Muscle of back (tissue), 13 donors: ENCODE measurements at places on chromosomes 3 and 15. TPM values are rescaled to one million over a fixed set of nuclear protein-coding genes. Genes with fewer than 3 reads are reported as not detected.
A peak's percentile ranks its signal among the peaks of the same experiment; 100 is the strongest.

GRCh38 chr15:68693071-68693470 is 114.3 kb downstream of the CORO2B start:
- no peak for DNase-seq

DNA sequence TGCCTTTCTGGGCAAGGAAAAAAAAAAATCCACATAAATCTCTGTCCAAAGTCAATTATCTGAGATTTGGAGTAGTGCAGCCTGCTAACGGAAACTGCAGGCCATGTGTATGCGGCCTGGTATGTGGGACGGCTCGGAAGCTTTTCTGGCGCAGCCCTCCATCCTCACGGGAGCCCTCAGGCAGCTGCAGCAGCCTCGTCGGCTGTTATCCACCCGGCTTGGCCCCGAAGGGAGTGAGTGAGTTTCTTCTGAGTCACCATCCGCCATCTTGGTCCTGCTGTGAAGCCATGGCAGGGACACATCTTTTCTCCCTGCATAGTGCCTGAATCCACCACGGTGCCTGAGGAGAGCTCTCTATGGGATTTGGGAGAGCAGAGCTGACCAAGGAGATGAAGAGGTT is 62.8 kb downstream of the POLR2M start:
- peak; percentile 82 for DNase-seq

GRCh38 chr15:62779036-62779770 is 263.3 kb upstream of the TPM1 start:
- DNase-seq: no peak

DNA sequence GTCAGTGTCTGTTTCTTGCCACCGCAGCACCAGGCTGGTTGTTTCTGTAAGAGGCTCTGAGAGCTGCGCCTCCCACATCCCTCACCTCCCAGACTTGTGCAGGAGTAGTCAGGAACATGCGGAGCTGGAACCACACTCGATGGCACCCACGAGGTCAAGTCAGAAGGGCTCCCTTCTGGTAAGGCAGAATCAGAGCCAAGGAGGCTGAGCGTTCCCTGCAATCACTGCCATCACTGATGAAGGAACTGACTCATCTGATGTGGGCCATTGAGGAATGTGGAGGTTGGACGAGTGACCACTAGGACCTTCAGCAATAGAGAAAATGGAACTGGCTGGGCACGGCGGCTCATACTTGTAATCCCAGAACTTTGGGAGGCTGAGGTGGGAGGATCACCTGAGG is 35.7 kb upstream of the BLM start:
- no peak for DNase-seq

DNA sequence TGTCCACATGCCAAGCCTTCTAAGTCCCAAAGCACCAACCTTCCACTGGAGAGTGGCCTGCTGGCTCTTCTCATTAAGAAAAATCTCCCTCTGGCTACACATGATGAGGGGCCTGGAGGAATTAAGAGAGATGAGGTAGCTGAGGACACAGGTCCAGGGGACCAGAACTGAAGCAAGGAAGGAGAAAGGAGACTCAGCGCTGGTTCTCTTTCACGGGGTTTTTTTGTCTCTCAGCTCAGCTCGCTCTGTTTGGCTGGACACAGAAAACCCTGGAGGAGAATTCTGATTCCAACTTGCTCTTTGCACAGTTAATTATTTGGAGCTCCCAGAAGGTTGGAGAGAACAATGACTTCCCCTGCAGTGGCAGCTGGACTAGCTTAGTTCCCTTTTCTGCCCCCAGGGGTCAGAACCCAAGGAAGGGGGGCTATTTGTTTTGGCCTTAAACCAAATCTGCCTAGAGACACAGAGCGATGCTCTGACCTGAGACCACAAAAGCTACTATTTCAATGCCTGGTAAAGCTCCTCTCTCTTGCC is 507.6 kb downstream of the FHIT start:
- DNase-seq: peak; percentile 44

The LRRN1 gene
- 75.2 TPM for polyA plus RNA-seq

DNA sequence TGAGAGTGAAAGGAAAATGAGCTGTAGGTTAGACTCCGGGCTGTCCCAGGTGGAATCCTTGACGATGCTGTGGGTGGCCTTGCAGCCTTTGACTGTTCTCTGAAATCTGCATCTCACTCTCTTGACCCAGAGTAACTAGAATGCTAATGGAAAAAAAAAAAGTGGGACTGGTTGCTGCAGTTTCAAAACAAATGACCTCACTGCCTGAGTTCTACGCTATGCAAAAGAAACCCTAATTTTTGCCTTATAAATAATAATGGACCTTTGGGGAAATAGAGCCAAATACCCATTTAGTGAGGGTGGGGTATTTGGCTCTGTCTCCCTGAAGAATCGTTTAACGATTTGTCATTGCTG is 309.7 kb upstream of the C2CD4B start:
- DNase-seq: no peak

GRCh38 chr15:57156210-57156884 is 220.0 kb upstream of the CGNL1 start:
- DNase-seq: no peak

- DNase-seq: no peak
These were observed 396.6 kb downstream of the SOX2 start for GRCh38 chr3:182108371-182108770.

DNA sequence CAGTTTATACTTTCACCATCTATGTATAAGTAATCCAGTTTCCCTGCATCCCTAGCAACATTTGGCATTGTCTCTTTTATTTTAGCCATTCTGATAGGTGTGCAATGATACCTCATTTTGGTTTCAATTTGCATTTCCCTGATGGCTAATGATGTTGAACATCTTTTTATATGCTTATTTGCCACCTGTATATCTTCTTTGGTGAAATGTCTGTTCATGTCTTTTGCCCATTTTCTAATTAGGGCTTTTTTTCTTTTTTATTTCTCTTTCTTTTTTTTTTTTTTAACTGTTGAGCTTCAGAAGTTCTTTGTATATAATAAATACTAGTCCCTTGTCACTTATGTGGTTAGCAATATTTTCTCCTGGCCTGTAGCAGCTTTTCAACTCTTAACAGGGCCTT is 68.9 kb downstream of the TM2D3 start:
- DNase-seq: no peak

- no peak for DNase-seq
These were observed 9.0 kb downstream of the CCK start for GRCh38 chr3:42257007-42257406.

The ROPN1 gene
- polyA plus RNA-seq: not detected

DNA sequence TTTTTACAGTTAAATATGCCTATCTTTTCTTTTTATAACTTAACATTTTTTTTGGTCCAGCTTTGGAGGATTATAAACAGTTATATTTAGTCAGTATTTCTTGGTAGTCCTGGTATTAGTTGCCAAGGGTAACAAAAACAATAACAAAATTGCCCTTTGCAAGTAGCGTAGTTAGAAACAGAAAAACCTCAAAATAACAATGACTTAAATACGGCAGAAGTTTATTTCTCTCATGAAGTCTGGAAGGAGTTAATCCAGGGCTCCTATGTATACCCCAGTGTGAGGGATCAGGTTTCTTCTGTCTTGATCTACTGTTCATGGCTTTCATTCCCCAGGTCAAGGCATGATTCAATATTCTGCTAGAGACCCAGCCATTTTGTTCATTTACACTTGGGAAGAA is 14.1 kb upstream of the MYH15 start:
- peak; percentile 13 for DNase-seq

DNA sequence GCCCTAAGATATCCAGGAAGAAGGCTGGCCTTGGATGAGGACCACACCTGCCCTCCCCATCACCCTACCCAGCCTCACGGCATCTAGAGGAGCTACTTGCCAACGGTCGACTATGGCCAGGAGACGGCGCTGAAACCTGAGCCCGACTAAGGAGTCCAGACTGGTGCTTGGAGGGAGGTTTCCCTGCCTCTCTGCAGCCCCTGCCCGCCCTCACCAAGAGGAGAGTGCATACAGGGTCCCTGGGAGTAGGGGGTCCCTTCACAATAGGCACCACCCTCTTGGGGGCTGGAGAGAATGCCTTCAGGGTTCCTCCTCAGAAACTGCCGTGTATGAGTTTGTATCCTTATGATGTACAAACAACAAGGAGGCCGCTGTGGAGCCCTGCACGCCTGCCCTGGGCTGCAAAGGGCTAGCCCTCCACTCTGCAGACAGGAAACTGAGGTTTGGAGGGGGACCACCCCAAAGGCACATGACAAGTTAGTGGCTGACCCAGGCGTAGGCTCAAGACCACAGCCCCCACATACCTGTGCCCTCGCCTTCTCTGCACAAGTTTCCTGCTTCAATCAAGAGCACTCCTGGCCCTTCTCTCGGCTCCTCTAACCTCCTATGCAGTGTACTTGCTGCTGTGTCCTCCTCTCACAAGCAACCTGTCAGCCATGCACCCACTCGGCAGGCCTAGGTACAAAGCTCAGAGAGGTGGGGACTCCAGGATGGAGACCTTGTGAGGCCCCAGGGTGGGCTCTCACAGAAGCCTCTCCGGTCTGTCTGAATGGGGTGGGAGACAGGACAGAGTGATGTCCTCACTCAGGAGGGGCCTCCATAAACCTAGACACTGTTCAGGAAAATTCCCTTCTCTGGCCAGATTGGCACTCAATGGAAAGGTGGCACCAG is 7.4 kb downstream of the KLF15 start:
- DNase-seq: no peak

The BMF gene
- 13.0 TPM for polyA plus RNA-seq

GRCh38 chr3:59256230-59256629 is 206.4 kb upstream of the CFAP20DC start:
- no peak for DNase-seq

DNA sequence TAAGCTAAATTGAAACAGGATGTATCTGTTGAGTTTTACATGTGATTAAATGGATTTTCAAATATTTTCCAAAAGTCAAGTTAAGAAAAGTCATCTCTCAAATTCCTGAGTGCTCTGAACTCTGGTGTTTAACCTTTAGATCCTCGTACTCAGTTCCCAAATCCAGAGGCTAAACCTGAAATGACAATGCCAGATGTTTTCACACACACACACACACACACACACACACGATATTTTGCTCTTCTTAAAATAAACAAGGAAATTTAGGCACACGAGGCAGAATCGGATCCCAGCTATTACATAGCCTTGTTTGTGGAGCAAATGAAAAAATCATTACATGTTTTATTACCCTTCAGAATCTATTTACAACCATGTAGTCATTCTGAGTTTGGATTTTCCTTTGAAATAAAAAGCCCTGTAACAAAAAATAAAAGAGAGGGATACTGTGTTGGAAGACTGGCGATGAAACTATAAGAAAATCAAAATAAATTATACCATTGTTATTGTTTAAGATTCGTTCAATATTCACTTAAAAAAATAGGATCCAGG is 20.6 kb upstream of the UBE2E1 start:
- peak; percentile 52 for DNase-seq

GRCh38 chr3:45215466-45215865 is 10.6 kb downstream of the TMEM158 start:
- no peak for DNase-seq

DNA sequence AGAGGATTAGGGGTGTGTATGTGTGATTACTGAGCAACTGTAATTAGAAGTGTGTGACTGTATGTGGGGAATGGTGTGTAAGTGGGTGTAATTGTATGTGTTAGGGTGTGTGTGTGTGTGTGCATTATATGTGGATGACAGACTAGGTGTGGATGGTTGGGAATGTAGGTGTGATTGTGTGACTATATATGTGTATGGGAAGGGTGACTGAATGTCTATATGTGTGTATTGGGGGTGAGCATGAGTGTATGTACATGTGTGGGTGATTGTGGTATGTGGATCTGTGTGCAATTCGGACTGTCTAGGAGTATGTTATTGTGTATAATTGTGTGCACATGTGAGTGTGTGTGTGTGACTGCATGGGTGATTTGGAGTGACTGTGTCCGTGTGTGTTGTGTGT is 43.2 kb upstream of the SMAD6 start:
- DNase-seq: no peak

GRCh38 chr3:186871403-186871924 is 29.0 kb downstream of the ADIPOQ start:
- no peak for DNase-seq

The NUDT16 gene
- polyA plus RNA-seq: 23.7 TPM

GRCh38 chr3:12396471-12396870 is 87.8 kb upstream of the TSEN2 start:
- no peak for DNase-seq

- DNase-seq: no peak
These were observed 22.7 kb upstream of the NIPA2 start for GRCh38 chr15:22815766-22816165.

GRCh38 chr3:24589931-24590880 is 95.6 kb upstream of the THRB start:
- DNase-seq: peak; percentile 88

DNA sequence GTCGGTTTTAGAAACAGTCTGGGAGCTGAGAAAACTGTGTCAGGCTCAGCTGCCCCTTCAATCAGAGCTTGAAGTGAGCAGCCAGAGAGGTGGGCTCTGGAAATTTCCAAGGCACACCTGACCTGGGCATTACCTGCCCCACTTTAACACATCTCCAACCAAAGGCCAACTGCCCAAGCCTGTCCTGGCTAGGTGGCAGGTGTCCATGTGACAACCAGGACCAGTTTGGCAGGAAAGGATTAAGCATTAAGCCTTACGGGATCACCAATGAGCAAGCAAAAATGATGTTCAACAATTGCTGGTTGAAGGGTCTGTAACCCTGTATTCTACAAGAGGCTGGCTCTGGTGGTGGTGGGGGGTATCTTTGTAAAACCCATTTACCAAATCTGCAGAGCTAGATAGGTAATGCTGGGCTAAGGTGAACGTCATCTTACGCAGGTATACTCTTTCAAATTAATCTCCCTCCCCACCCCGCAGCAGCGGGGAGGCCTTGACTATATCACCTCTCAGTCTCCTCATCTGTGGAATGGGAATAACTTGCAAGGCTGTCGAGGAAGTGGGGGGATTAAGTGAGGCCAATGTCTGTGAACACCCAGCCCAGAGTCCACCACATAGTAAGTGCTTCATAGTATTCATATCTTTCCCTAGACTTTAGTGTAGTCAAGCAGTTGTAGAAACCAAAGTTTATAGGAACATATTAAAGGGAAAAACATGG is 183.2 kb downstream of the MEGF11 start:
- DNase-seq: no peak

GRCh38 chr15:40050788-40051470 is 11.9 kb upstream of the SRP14 start:
- DNase-seq: no peak

DNA sequence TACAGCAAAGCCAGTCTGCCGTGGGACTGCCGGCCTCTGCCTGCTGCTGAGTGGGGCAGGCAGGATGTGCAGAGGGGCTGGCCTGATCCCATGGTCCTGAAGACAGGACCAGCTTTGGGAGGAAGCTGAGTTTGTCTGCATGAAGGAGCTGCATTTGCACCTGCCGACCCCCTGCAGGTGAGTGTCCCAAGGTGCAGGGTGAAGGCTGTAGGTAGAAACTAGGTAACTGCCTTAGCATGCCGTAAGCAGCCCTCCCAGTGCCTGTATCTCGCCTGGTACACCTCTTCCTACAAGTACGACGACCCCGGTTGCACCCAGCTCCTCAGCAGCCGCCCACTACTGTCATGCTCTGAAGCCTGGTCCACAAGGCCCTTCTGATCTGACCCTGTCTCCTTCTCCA is 34.9 kb downstream of the AMOTL2 start:
- DNase-seq: no peak

GRCh38 chr3:102057781-102058421 is 208.6 kb downstream of the NFKBIZ start:
- DNase-seq: no peak
